Head of caudate nucleus (tissue), 42 donors: ENCODE measurements at places on chromosomes 7 and 10.

- no peak for DNase-seq
These were observed 3.5 kb upstream of the CCDC126 start for GRCh38 chr7:23593706-23594105.

DNA sequence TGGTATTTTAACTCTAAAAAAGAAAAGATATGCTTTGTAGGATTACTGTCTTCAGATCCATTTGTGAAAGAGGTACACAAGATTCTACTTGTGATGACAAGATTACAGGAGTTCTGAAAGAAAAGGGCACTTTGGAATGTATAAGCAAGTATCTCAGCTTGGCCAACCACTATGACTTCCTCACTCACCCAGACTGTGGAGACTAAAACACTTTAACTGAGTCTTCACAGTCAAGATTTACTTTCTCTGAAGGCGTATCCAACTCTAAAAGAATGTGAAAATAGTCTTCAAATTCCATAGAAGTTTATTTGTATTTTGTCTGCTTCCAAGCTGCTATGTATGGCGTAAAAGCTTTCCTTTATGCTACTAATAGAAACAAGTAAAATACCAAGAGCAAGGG is 76.1 kb upstream of the SRRM3 start:
- no peak for DNase-seq

- DNase-seq: no peak
These were observed 168.4 kb downstream of the EVX1 start for GRCh38 chr7:27410812-27411544.

- DNase-seq: no peak
These were observed 727 bp upstream of the PDSS1 start for GRCh38 chr10:26696786-26697162.

- no peak for DNase-seq
These were observed 69.6 kb downstream of the ASB13 start for GRCh38 chr10:5596611-5597341.

DNA sequence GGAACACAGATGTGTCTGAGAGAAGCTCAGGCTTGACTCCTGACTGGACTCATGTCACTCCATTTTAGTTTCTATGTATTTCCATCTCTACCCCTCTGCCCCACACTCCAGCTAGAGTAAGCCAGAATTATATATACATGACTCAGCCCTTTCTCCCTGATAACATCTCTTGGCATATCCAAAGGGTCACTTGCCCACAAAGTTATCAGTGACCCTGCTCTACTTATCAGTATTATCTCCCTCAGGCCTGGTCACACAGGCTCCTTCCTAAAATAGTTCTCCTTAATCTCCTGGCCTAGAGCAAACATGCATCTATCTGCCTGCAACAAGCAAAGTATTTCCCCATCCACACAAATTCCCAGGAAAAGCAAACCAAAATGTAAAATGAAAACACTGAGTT is 598.3 kb downstream of the SUGCT start:
- DNase-seq: no peak

GRCh38 chr7:91345449-91345848 is 81.2 kb downstream of the FZD1 start:
- DNase-seq: no peak

DNA sequence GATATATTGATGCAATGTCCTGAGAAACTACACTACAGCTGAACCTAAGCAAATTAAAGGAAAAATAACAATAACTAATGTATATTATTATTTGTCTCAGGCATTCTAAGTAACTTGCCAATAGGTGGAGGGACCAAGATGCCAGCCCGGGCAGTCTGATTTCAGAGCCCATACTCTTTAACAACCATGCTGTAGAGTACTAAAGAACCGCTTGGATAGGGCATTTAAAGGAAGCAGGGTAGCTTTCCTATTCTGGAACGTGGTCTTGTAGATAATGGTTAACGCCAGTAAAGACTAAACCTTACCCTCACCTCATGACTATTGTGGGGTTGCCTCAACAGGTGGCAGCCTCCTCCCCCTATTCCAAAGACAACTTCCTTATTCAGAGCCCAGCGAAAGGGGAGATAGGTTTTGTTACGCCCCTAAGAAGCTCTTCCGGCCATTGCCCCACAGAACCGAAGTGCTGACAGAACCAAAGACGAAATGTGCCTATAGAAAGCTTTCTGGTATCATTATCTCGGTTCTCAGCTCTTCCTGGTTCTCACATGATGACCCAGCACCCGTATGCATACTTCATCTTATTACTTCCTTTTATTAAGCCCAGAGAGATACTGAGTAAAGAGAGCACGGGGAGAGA is 707 bp upstream of the C1GALT1 start:
- peak; percentile 38 for DNase-seq

GRCh38 chr7:149558149-149558861 is 60.7 kb upstream of the ZNF746 start:
- peak; percentile 88 for DNase-seq

DNA sequence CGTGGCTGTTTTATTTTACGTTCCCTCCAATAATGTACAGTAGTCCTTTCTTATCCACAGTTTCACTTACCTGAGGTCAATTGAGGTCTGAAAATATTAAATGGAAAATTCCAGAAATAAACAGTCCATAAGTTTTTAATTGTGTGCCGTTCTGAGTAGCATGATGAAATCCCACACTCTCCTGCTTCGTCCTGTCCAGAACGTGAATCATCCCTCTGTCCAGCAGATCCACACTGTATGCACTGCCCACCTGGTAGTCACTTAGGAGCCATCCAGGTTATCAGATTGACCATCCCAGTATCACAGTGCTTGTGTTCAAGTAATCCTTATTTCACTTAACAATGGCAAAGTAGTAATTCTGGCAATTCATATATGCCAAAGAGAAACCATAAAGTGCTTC is 46.3 kb downstream of the STARD3NL start:
- no peak for DNase-seq
